WTC11 (cell line): ENCODE measurements at places on chromosomes 3 and 15. TPM values are rescaled to one million over a fixed set of nuclear protein-coding genes. Genes with fewer than 3 reads are reported as not detected.

- DNase-seq: no peak
- no peaks in the 10 kb centered on the region for H3K27me3 ChIP-seq
- peak overlapping the region; percentile 5; the same call in 1 of the 2 replicates for H3K27ac ChIP-seq
- no peak overlapping the region for H3K4me3 ChIP-seq
- H3K36me3 ChIP-seq: peaks cover 3% of the 10 kb centered on the region; the same call in 1 of the 2 replicates
Measured at GRCh38 chr3:181868576-181869082, 156.9 kb downstream of the SOX2 start.

DNA sequence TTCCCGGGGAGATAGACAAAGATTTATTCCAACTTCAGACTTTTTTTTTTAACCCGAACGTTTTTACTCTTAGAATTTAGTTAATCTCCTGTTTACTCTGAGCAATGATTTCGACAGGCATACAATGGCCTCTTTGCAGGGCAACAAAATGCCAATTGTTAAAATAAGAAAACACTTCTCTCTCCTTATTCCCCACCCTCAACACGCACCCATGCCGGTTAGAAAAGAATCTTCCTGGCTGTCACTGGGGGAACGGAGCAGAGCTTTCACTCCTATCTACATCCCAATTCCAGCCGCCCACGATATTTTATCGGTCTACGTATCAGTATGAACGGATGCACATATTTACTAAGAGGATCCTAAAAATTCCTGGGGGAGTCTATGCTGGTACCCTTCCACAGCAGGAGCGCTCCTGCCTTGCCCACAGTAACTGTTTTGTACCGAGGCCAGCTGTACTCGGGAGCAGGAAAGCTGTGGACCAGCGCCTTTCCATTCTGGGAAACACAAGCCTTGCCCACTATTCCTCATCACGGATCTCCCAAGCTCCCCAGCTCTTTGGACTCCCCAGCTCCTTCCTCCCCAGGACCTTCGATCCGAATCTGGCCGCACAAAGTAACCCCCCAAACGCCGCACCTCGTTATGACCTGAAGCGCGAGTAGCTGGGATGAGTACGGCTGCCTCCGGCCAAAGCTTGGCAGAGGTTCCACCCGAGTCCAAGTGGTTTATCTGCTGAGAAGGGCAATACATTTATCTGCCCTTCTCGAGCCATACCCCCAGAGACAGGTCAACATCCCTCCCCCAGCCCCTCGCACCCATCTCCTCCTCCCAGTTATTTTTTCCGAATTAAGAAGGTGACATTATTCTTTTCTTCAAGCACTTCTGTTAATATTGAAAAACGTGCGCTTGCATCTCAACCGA lies 2.2 kb upstream of the FOXB1 start:
- H3K27ac ChIP-seq: no peak overlapping the region; the same call in 1 of the 2 replicates
- peaks cover 4% of the 10 kb centered on the region for H3K36me3 ChIP-seq
- H3K4me3 ChIP-seq: peak overlapping the region; percentile 87
- H3K27me3 ChIP-seq: peaks cover 35% of the 10 kb centered on the region

- H3K4me3 ChIP-seq: peak within 1 kb of the TSS; percentile 95
- DNase-seq: peak; percentile 77
- peak within 1 kb of the TSS; percentile 89 for H3K27ac ChIP-seq
- H3K4me1 ChIP-seq: peaks cover 43% of the 10 kb centered on the region
- no peaks in the 10 kb centered on the region for H3K36me3 ChIP-seq
Measured at GRCh38 chr3:52238761-52239701, at the start of gene TWF2. Gene TWF2, minus strand, starts transcription at chr3:52239158. Its CDS starts 142 bp downstream, at chr3:52239016.

- DNase-seq: no peak
- H3K4me1 ChIP-seq: peaks cover 12% of the 10 kb centered on the region
- H3K27me3 ChIP-seq: no peaks in the 10 kb centered on the region; the same call in 1 of the 2 replicates
- no peak overlapping the region for H3K4me3 ChIP-seq
- H3K36me3 ChIP-seq: peaks cover 31% of the 10 kb centered on the region
- H3K27ac ChIP-seq: no peak overlapping the region
Measured at GRCh38 chr3:23623844-23624243, 181.9 kb upstream of the UBE2E1 start.

DNA sequence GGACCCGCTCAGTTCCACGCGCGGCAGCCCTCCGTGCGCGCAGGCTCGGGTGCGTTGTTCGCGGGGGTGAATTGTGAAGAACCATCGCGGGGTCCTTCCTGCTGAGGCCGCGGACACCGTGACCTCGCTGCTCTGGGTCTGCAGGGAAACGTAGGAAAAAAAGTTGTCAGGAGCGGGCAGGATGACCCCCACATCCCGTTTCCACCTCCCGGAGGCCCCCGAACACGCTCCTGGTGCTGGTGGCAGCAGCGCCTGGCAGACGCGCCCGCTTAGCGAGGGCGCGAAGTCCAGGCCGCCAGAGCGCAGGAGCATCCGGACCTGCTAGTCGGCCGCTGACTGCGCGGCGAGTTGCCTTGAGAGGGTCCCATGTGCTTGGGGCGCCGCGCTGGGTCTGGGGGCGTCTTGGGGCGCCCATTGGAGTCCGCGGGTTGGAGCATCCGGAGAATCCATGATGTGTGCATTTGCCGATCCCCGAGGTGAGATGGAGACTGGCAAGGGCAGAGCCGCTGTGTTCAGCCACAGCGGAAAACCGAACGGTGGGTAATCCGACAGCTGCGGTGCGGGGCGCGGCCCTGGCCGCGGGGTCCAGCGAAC lies 520 bp downstream of the GREM1 start:
- no peak overlapping the region for H3K27ac ChIP-seq
- H3K36me3 ChIP-seq: no peaks in the 10 kb centered on the region
- peak overlapping the region; percentile 63 for H3K4me3 ChIP-seq
- H3K4me1 ChIP-seq: peaks cover 29% of the 10 kb centered on the region
- peak; percentile 37 for DNase-seq

DNA sequence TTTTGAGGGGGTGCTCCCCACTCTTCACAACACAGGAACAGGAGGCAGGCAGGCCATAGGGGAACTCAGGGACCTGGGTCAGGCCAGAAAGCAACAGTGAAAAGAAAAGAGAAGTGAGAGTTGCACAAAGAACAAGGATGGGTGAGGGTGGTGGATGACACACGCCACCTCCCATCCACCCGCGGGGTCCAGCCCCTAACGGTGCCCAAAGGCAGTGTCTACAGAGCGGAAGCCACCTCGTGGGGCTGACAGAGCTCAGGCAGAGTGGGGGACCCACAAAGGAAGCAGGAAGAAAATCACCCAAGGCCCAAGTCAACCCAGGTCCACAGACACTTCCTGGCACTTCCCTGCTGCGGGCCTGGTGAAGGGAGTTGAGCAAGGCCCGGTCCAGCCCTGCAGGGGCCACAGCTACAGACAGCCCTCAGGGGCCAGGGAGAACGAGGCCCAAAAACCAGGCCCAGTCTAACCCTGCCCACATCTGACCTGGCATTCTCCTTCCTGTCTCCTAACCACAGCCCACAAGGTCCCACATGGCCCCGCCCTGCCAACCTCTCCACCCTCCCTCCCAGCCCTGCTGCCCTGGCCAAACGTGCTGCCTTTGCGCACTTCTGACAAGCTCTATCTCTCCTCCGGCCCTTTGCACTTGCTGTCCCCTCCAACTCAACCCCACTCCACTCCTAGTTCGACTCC lies 5.9 kb downstream of the NUP210 start:
- H3K4me3 ChIP-seq: no peak overlapping the region
- peaks cover under 1% of the 10 kb centered on the region; the same call in 1 of the 2 replicates for H3K36me3 ChIP-seq
- no peak for DNase-seq
- H3K27me3 ChIP-seq: no peaks in the 10 kb centered on the region

GRCh38 chr15:28881170-28881569 lies 4.6 kb upstream of the APBA2 start:
- no peak overlapping the region for H3K4me3 ChIP-seq
- peaks cover 28% of the 10 kb centered on the region for H3K27me3 ChIP-seq

DNA sequence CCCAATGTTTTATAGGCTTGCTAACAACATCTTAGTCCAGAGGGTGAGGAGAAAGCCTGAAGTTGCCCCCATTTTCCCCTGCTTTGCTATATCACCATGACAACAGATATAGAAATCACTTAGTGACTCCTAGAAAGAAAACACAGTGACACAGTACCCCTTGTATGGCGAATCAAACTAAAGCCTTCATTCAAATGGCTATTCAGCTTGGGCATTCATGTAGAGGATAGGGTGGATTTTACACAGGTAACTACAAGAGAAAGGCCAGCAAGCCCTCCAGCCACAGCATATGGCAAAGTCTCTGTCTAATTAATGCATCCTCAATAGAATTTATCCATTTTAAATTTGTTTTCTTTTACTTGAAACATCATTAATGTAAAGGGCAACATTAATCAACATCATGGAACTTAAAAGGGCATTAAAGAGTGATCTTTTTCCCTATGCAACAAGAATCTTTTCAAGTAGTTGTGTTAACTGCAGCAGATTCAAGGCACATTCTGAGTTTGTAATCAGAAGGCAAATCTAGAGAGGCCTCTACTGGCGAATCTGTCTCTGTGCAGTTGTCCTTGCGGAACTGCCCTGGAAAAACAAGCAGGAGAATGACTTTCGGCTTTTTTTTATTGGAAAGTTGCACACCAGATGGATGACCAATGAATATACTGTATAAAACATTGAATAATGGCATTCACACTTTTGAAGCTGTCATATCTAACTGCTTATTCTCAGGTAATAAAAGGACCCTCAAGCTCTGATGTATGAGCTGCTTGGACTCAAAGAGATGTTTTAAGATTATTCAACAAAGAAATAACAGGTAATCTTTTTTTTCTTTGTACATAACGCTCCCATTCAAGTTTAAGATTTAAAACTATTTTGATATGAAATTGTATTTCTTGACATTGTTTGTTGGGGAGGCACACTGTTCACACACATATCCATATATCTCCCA lies 621.7 kb upstream of the AGTR1 start:
- H3K4me3 ChIP-seq: no peak overlapping the region
- H3K4me1 ChIP-seq: 0 out of 2 replicates have a peak, but pooled peaks cover 4% of the 10 kb centered on the region
- H3K27me3 ChIP-seq: no peaks in the 10 kb centered on the region
- H3K36me3 ChIP-seq: no peaks in the 10 kb centered on the region
- DNase-seq: peak; percentile 27

Gene ATP13A3
- 75.7 to 79.1 TPM (median 78.3 TPM) in 3 replicates for total RNA-seq

Gene TLE3
- 66.8 to 78.7 TPM (median 68.0 TPM) in 3 replicates for total RNA-seq

Gene RETNLB
- not detected in 3 replicates for total RNA-seq

Gene PLA2G4E
- 0.02 TPM in 1 of 3 replicates, not detected in the others for total RNA-seq
